C1 segment of cervical spinal cord (tissue), 14 donors: ENCODE measurements at places on chromosomes 5 and 9.

DNA sequence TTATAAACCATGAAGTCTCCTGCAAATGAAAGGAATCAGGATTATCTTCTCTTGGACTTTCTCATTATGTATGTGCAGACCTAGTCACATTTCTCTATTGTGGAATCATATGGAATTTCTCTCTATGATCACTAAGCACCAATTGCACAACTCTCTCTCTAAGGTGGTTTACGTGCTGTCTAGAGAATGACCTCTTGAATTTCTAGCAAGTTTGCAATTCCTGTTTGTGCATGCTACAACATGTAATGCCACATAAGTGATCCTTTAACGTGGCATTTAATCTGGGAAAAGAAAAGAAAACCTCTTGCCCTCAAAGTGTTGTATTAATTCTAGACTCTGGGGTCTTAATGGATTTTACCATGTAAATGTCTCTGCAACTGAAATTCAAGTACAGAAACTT is 5.0 kb upstream of the PPP2R2B start:
- no peak for DNase-seq

- DNase-seq = no peak
Observed at GRCh38 chr9:136769710-136770191, 5.4 kb upstream of the LCN15 start.

GRCh38 chr5:102080288-102080687 is 215.8 kb downstream of the SLCO4C1 start:
- DNase-seq = no peak

- DNase-seq = no peak
Observed at GRCh38 chr5:10169359-10169758, 80.3 kb downstream of the ATPSCKMT start.

DNA sequence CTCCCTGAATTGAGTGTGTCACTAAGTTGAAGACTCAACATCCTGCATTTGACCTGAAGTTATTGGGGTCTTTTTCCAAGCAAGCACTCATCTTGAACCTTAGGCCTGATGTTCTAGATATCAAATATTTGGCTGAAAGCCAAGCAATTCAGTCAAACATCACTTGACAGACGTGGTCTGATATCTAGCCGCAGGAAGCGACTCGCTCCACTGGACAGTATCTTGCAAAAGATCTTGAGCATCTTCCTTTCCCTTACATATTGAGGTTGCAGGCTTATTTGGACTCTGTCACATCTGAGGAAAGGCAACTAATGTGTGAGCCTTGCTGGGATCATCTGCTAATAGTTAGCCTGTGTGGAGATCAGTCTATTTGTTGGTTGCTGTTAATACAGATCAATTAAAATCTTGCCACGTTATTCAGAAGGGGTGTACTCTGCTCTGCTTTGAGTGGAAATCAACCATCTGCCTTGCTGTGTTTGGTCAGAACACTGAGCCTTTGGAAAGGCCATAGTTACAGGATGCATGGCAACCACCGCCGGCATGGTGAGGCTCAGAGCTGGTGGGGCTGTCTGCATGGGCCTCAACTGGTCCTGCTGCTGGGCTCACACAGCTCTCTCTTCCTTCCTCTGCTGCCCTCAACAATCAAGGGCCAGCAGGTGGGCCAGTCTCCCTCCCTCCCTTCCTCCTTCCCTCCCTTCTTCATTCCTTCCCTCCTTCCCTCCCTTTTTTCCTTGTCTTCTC is 166.9 kb upstream of the KLF9 start:
- no peak for DNase-seq

- DNase-seq = no peak
Observed at GRCh38 chr9:136806067-136806466, 1.7 kb upstream of the RABL6 start.

- DNase-seq = no peak
Observed at GRCh38 chr5:123119334-123119986, 30.4 kb downstream of the PRDM6 start.

DNA sequence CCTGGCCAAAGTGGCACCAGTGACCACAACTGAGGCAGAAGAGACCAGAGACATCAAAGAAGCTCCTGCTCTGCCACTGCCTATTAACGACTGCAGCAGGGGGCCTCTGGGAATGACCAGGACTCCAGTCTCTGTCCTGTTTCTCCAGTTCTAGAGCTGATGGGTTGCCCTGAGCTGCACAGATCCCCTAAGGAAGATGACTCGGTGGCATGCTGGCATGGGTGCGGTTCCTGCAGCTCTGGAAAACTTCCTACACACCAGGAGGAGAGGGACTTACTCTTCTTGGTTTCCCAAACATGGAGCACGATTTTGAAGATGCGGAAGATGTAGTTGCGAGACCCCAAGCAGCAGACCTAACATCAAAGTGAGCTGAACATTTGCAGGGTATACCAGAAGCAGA is 2.7 kb downstream of the SLIT3 start:
- DNase-seq = no peak

GRCh38 chr5:169723103-169723831 is 86.2 kb downstream of the DOCK2 start:
- DNase-seq = no peak

- DNase-seq = no peak
Observed at GRCh38 chr9:137353223-137354152, 51.4 kb upstream of the NRARP start.

DNA sequence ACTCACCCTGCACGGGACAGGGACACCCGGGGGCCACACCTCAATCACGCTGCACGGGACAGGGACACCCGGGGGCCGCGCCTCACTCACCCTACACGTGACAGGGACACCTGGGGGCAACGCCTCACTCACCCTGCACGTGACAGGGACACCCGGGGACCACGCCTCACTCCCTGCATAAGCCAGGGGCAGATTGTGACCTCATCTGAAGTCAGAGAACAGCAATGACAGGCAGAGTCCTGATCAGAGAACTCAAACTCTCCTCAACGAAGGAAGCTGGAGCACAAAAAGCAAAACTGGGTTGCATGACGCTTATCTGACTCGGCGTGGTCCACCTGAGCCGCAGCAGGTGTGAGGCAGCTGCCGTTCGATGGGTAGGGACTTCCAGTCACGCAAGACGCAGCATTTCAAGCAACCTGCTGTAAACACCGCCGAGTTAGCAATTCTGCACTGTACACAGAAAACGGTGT is 3.2 kb downstream of the TERT start:
- no peak for DNase-seq

GRCh38 chr5:32150366-32150765 is 23.8 kb downstream of the GOLPH3 start:
- no peak for DNase-seq

GRCh38 chr5:173238312-173239232 is 3.6 kb upstream of the NKX2-5 start:
- DNase-seq = no peak

DNA sequence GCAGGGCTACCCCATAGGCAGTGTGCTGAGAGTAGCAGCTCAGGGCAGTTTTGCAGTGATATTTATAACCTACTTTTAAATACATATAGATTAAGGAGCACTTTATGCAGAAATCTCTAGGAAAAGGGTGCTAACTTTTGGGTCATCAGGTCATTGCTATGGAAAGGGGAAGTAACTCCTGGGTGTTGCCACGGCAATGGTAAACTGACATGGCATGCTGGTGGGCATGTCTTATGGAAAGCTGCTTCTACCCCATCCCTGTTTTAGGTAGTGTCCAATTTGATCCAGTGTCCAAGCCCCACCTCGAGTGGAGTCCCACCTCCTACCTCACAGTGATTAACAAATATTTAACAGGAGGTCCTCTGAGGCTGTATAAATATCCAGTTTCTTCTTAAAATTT is 56.8 kb upstream of the XPA start:
- DNase-seq = no peak

- no peak for DNase-seq
Observed at GRCh38 chr5:115831163-115831768, 10.1 kb downstream of the ATG12 start.

- DNase-seq = no peak
Observed at GRCh38 chr5:119396030-119396664, 40.3 kb downstream of the TNFAIP8 start.

DNA sequence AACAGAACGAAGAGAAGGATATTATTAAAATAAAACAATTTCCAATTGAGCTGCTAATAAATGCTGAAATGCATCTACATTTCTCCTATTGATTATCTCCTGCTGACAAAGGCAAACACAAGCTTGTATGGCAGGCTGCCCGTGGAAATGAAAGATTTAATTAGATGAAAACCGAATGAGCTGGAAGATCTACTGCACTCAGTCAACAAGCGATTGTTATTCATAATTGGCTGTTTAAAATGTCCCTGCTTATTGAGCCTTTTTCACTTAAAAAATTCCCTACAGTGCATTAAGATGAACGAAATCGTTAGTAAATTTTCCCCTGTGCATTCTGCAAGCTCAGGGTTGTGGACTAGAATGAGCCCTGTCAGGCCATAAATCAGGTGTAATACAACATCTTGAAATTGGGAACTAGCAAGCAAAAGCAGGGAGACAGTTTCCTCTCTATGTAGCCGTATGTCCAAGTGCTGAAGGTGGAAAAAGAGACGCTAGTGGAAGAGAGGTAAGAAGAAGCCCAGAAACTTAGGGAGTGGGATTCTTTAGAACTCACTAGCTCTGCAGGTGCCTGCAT is 28.5 kb upstream of the KIF4B start:
- no peak for DNase-seq

DNA sequence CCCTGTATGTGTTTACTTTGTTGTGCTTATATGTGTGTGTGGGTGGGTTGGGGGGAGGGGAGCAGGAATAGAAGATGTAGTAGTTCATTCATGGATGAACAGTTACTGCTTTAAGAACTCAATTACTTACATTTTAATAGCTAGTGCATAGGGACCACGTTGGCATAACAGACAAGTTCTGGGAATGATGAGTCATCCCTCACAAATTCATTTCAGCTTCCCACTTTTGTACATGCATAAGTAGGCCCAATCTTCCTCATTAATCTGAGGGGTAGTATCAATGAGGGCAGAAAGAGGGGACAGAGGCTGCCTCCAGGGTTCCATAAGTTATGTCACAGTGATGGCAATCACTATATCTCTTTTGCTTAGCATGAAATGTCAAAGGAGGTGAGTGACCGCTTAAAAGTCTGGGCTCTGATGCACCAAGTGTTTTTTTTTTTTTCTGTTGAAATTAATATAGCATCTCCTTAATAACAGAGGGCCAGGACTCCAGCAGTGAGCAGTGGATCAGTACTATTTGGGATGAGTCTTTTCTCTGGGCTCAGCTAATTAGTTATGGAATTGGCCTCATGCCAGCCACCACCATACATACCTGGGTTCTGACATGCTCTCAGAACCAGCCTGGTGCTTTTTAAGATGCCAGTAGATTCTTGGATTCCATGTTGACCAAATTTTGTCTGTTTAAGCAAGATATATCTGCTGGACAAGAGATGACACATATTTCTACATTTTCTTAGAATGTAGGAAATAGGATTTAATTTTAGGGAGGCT is 37.1 kb downstream of the PRDM6 start:
- DNase-seq = no peak

- no peak for DNase-seq
Observed at GRCh38 chr5:176812269-176813259, 2.2 kb downstream of the UNC5A start.

DNA sequence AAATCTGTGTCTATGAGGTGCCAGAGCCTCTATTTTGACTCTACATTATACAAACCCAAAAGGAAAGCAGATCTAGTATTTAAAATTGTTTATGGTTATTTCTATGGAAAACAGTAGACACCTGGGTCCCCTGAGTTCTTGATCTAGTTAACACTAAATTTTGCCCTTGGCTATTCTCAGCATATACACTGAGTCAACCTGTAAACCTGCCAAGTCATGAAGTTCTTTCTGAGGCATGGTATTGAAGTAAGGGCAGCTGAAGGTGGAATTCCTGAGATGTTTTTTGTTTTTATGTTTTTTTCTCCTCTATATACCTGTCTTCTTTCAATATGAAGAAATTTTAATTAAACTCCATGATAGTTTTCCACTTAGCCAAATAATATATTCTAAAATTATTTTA is 120.2 kb downstream of the PDE4D start:
- DNase-seq = no peak

DNA sequence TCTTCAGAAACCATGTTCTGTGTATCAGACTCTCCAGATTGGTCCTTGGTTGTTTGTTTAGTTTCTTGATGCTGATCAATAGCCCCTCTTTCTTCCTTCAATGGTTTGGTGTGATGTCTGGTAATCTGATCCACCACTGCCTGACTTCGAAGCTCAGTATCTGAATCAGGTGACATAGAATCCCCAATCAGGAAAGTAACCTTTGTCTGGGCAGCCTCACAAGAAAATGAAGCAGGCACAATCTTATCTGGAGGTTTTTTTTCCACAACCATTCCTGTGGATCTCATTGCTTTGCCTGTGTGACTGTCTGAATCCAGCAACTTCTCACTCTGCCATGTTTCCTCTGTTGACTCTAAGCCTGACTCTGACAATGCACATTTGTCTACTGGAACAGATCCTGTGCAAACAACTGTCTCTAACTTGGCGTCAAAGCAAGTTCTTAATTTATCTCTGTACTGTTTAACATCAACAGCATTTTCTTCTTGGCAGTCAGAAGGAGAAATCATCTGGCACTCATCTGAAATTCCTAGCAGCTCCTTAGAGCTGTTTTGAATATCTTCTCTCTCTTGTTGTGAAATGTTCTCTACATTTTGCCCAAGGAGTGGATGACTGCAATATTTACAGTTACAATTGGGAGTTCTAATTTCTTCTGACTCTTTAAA is 37.1 kb upstream of the RAPGEF6 start:
- DNase-seq = peak; percentile 12

DNA sequence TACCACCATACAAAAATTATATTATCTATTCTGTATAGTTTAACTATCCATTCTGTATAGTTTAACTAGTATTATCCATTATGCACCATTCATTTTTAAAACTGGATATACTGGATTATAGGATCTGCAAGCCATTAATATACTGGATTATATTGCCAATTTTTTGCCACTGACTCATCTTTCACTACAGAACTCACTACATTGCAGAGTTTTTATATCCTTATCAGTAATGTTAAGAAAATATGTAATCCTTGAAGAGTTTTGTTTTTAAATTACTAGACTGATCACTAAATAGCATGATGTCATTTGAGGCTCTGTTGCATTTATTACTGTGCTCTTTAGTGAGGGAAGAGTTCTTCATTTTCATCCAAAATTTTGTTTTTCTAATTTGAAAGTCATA is 109.8 kb upstream of the SNX2 start:
- DNase-seq = no peak

GRCh38 chr9:124793015-124793541 is 16.1 kb downstream of the OLFML2A start:
- DNase-seq = no peak

GRCh38 chr5:53962306-53962705 is 348.1 kb downstream of the ARL15 start:
- DNase-seq = no peak
